B cell (primary cell): ENCODE measurements at places on chromosomes 3 and 15. TPM values are rescaled to one million over a fixed set of nuclear protein-coding genes. Genes with fewer than 3 reads are reported as not detected.

DNA sequence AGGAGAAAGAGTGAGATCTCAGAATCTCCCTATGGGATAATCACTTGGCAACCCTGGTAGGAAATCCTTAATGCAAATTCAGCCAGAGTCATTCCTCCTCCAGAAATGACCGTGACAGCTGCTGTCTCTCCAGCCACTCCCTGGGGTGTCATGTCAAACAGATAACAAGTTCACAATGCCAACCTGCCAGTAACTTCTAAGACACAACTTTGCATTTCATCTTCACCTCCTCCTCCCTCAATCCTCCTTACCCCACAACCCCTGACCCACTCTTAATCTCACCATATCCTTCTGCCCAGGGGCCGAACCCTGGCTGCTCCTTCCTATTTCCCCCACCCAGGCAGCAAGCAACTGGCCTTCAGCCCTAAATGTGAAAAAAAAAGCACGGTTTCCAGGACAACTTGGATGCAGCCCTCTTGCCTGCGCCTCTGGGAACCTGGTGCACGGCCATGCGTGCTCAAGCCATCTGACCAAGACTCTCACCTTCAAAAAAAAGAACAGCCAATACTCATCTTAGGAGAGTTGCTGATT lies 166.0 kb downstream of the NTRK3 start:
- no peak overlapping the region for H3K27ac ChIP-seq
- no peak overlapping the region for H3K4me3 ChIP-seq
- no peaks in the 10 kb centered on the region for H3K27me3 ChIP-seq
- H3K36me3 ChIP-seq: no peaks in the 10 kb centered on the region

DNA sequence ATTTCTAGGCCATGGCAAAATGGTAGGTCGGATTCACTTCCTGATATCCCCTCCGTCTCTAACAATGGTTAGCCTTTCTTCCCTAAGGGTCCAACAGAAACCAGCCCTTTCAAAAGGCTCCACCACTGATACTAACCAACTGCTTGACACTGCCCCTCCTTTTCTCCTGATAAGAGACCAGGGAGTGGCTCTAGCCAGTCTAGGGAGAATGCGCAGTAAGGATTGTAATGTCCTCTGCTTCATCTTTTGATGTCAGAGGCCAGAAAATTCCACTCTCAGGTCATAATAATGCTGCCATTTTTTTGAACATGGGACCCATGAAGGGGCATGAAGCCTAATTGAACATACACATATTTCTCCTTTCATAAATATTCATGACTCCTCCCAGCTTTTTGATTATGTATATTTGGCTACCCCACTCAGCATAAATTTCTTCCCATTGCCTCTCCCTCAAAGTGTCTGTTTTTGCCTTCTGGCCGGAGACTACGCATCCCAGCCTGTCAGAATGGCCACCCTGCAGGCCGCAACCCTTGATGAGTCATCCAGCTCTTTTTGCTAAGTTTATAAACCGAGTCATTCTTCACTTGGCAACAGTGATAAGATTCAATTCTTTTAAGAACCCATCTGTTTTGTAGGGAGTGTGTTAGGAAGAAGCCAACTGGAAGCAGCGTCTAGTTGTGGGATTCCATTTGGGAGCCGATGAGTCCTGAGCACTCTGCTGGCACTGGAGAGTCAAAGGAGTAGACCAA lies 189.0 kb upstream of the MCTP2 start:
- H3K4me3 ChIP-seq: no peak overlapping the region
- H3K4me1 ChIP-seq: no peaks in the 10 kb centered on the region
- DNase-seq: no peak
- no peak overlapping the region for H3K27ac ChIP-seq
- no peaks in the 10 kb centered on the region for H3K36me3 ChIP-seq
- H3K27me3 ChIP-seq: no peaks in the 10 kb centered on the region

Gene TMEM45A
- 0.04 TPM in 1 of 2 replicates, not detected in the other for polyA plus RNA-seq

Gene CA12
- not detected in 2 replicates for polyA plus RNA-seq

- H3K27ac ChIP-seq: no peak overlapping the region
- no peaks in the 10 kb centered on the region for H3K4me1 ChIP-seq
- H3K27me3 ChIP-seq: no peaks in the 10 kb centered on the region
- no peaks in the 10 kb centered on the region for H3K36me3 ChIP-seq
- no peak overlapping the region for H3K4me3 ChIP-seq
Measured at GRCh38 chr3:162629372-162629771, 1132.8 kb downstream of the OTOL1 start.

DNA sequence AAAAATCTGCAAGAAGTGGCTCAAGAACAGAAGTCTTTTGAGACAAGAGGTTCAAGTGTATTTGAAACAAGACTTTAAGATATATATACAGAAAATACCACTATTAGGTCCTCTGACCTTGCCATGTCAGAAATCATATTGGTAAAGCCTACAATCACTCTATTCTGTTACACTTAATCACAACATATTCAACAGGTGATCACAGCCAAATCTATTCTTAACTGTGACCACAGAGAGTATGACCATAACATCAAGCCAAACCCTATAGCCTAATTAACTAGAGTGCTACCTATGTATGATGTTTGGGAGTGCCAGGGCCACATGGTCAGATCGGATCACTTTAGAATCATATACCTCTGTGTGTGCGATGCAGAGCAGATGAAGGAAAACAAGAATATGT lies 2.2 kb downstream of the DNAJC19 start:
- no peak overlapping the region for H3K4me3 ChIP-seq
- DNase-seq: no peak
- peaks cover 17% of the 10 kb centered on the region for H3K4me1 ChIP-seq
- H3K27me3 ChIP-seq: no peaks in the 10 kb centered on the region

DNA sequence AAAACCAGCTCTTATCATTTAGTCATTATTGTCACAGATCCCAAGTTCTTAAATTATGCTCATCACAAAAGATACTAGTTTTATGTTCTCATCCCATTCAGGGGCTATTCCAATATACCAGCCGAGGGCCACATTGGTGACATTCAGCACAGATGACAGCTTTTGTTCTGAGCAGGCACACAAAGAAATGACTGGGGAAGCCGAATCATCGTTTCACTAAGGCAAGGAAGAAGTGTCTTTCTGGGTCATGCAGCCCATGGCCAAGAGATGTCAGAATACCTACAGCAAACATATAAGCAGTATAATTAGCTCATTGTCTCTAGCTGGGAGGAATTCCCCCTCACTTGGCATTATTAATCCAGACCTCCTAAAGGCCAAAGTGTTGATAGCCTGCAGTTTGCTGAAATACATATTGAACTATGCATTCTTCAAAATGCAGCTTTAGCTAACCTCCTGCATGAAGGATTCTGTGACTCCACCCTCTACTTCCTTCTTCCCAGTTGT lies 100.2 kb downstream of the CNTN4 start:
- no peaks in the 10 kb centered on the region for H3K4me1 ChIP-seq
- no peak for DNase-seq
- no peaks in the 10 kb centered on the region for H3K36me3 ChIP-seq
- H3K27ac ChIP-seq: no peak overlapping the region
- no peaks in the 10 kb centered on the region for H3K27me3 ChIP-seq

- H3K4me3 ChIP-seq: no peak overlapping the region
- DNase-seq: no peak
- H3K27me3 ChIP-seq: no peaks in the 10 kb centered on the region
- no peak overlapping the region for H3K27ac ChIP-seq
Measured at GRCh38 chr3:98977520-98977919, 76.0 kb upstream of the DCBLD2 start.

DNA sequence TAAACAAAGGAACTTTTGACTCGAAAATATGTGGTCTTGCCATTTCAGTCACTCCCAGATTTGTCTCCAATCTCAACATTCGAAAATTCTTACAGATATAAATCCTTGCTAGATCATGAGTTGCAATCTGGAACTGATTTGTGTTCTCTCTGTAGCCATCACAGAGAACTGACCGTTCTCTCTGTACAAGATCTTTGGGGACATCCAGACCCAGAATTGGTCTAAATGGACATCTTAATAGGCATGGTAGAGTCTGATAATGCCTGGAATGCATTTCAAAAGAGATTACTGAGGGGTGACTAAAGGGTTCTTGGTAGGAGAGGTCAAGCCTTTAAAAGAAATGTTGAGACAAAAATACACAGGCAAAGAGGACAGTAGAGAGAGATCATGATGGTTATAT lies 7.2 kb upstream of the MEF2A start:
- DNase-seq: no peak
- no peaks in the 10 kb centered on the region for H3K27me3 ChIP-seq
- no peak overlapping the region for H3K4me3 ChIP-seq
- peaks cover 16% of the 10 kb centered on the region for H3K4me1 ChIP-seq
- no peaks in the 10 kb centered on the region for H3K36me3 ChIP-seq

GRCh38 chr3:140850210-140850955 lies 91.3 kb upstream of the SLC25A36 start:
- H3K4me3 ChIP-seq: no peak overlapping the region
- H3K4me1 ChIP-seq: peaks cover 11% of the 10 kb centered on the region
- no peak overlapping the region for H3K27ac ChIP-seq
- H3K27me3 ChIP-seq: peaks cover 11% of the 10 kb centered on the region
- no peak for DNase-seq

- no peak overlapping the region for H3K27ac ChIP-seq
- H3K27me3 ChIP-seq: no peaks in the 10 kb centered on the region
- no peaks in the 10 kb centered on the region for H3K4me1 ChIP-seq
- DNase-seq: no peak
- no peaks in the 10 kb centered on the region for H3K36me3 ChIP-seq
Measured at GRCh38 chr3:169218314-169218983, 445.1 kb downstream of the MECOM start.

Gene MCTP2
- 38.3 and 47.1 TPM in 2 replicates for polyA plus RNA-seq

Gene FBLN2
- polyA plus RNA-seq: 4.9 and 8.2 TPM in 2 replicates

Gene SLC24A5
- polyA plus RNA-seq: not detected in 2 replicates

Gene MYZAP
- 2.8 and 2.9 TPM in 2 replicates for polyA plus RNA-seq

DNA sequence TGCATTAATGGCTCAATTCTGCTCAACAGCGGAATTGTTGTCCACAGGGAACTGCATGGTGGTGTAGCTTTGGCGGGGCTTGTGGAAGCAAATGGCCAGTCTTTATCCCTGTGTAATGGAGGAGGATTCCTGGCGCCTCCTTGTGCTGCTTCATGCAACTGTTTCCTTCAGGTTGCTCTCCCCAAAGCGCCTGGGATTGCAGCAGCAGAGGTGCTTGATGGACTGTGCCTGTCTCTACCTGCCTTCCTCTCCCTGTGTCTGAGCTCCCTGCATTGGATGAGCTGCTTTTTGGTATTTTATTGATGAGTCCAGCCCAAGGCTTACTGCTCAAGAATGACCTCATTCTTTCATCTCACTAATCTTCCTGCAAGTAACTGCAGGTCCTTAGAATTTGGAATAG lies 72.9 kb upstream of the NDN start:
- H3K27me3 ChIP-seq: no peaks in the 10 kb centered on the region
- DNase-seq: no peak
- H3K27ac ChIP-seq: no peak overlapping the region
- no peaks in the 10 kb centered on the region for H3K4me1 ChIP-seq
- H3K4me3 ChIP-seq: no peak overlapping the region
- H3K36me3 ChIP-seq: no peaks in the 10 kb centered on the region

Gene SUCNR1
- not detected in 2 replicates for polyA plus RNA-seq

Gene CHAC1
- polyA plus RNA-seq: 0.81 and 1.2 TPM in 2 replicates

- no peak overlapping the region for H3K4me3 ChIP-seq
- no peak overlapping the region for H3K27ac ChIP-seq
- DNase-seq: no peak
Measured at GRCh38 chr3:18080198-18080689, 337.8 kb upstream of the TBC1D5 start.

- no peaks in the 10 kb centered on the region for H3K4me1 ChIP-seq
- no peak overlapping the region for H3K4me3 ChIP-seq
- no peak for DNase-seq
- no peak overlapping the region for H3K27ac ChIP-seq
Measured at GRCh38 chr15:37967788-37968187, 33.3 kb downstream of the TMCO5A start.

Gene FSIP1
- polyA plus RNA-seq: 0.07 and 0.19 TPM in 2 replicates

DNA sequence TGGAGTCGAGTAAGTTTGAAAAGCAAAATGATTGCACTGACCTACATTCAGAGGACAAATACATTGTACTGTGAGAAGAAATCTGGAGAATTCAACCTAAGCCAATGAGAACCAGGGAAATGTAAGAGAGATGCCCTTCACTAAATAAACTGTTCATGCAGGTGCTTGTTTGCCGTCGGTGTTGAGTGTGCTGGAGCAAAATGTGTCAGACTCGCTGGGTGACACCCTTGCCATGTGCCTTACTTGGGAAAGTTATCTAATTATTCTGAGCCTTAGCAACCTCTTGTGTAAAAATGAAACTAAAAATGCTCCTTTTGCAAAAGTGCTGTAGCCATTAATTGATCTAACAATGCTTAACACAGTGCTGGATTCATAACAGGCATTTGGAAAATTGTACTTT lies 140.4 kb downstream of the GABRB3 start:
- no peaks in the 10 kb centered on the region for H3K36me3 ChIP-seq
- DNase-seq: no peak
- no peaks in the 10 kb centered on the region for H3K4me1 ChIP-seq
- H3K4me3 ChIP-seq: no peak overlapping the region
- H3K27ac ChIP-seq: no peak overlapping the region

Gene GOLGA6B
- polyA plus RNA-seq: 0.06 TPM in 1 of 2 replicates, not detected in the other

Gene ISLR
- polyA plus RNA-seq: not detected in 2 replicates

GRCh38 chr3:186683979-186684378 lies 18.2 kb downstream of the HRG start:
- no peaks in the 10 kb centered on the region for H3K4me1 ChIP-seq
- DNase-seq: no peak
- no peak overlapping the region for H3K4me3 ChIP-seq
- H3K27me3 ChIP-seq: peaks cover 21% of the 10 kb centered on the region
- no peak overlapping the region for H3K27ac ChIP-seq
- H3K36me3 ChIP-seq: no peaks in the 10 kb centered on the region
